Esophagus squamous epithelium (tissue), 5 donors: ENCODE measurements at places on chromosomes 12 and 14.

- no peak for DNase-seq
Observed at GRCh38 chr12:6960593-6961277, 9.6 kb downstream of the PTPN6 start.

DNA sequence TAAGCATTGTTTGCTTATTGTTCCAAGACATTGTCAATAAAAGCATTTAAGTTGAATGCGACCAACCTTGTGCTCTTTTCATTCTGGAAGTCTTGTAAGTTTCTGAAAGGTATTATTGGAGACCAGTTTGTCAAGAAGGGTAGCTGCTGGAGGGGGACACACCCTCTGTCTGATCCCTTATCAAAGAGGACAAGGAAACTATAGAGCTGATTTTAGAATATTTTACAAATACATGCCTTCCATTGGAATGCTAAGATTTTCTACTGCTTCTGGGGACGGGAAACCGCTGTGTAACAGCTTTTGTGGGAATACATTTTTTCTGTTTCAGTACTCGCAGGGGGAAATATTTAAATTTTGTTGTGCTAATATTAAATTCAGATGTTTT, 3.5 kb downstream of the FOS start:
- no peak for DNase-seq

GRCh38 chr14:93987376-93987775, 9.7 kb upstream of the CCDC197 start:
- DNase-seq: no peak

DNA sequence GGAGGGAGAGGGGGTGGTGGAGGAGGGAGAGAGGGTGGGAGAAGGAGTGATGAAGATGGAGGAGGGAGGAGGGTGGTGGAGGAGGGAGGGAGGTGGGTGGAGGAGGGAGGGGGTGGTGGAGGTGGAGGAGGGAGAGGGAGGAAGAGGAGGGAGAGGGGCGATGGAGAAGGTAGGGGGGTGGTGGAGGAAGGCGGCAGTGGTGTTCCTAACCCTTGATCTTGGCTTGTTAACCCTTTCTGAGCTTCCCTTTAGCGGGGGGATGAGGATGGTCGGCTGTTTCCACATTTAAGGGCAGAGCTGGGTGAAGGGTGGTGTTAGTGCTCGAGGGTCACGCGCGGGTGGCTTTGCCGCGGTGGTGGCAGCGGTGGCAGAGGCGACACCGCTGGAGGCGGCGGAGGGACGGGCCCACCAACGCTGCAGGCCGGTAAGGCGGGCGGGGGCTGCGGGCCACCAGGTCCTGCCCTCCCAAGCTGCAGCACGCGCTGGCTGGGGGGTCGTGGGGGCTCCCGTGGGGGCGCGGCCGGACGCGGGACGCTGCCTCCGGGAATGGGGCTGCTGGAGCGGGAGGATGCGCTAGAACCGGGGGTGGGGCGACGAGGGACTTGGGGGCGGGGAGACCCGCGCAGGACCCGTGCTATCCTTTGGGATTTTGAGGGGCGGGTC, 156.3 kb downstream of the PTPN11 start:
- no peak for DNase-seq

DNA sequence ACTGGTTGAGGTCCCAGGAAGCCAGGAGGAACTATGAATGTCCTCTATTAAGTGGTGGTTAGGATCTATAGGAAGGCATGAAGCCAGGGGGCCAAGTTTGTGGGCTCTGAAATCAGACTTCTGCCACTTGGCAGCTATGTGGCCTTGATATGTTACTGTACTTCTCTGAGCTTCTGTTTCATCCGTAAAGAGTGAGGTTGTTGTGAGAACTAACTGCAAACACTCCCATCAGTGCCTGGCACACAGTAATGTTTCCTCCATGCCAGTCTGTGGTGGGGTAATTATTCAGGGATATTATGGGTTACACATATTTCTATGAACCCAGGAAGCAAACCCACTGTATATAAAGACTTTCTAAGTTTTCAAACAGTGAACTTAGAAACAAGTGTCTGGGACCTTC, 57.4 kb downstream of the PLXNC1 start:
- no peak for DNase-seq

- no peak for DNase-seq
Observed at GRCh38 chr14:98826618-98827017, 445.4 kb downstream of the BCL11B start.

DNA sequence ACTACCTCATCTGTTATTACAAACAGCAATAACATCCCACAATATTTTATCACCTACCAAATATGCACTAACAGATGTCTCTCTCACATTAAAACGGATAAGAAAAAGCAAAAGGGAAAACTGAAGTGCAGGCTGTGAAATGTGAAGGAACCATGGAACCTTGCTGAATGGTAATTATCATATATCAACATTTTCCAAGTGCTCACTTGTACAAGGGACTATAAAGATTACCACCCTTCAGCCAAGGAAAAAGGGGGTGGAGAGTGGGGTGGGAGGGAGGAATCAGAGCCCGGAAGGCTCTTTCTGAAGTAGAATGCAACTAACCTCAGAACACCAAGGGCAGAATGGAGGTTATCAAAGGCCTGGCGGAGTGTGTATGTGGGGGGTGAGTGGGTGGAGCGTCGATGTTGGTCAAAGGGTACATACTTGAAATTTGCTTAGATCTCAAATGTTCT, 1.2 kb downstream of the SNX6 start:
- no peak for DNase-seq

DNA sequence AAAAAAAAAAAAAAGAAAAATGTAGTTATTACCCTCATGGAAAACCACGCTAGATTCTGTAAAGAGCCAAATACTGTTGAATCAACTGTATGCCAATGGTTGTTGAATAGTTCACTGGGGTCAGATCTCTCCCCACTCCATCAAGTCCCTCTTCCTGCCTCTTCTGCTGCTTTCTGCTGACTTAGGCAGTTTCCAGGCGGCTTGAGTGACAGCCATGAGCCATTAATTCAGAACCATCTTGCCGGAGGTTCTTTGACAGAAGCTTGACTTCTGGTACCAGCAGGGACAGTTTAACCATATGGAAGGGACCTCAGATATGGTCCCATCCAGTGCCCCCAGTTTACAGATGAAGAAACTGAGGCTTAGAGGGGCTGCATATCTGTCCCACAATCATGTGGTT, 34.5 kb downstream of the TSPAN11 start:
- DNase-seq: no peak

- DNase-seq: no peak
Observed at GRCh38 chr14:64758691-64759554, 54.7 kb downstream of the PLEKHG3 start.
